ENCODE measurements at places on chromosomes 6 and 20.

DNA sequence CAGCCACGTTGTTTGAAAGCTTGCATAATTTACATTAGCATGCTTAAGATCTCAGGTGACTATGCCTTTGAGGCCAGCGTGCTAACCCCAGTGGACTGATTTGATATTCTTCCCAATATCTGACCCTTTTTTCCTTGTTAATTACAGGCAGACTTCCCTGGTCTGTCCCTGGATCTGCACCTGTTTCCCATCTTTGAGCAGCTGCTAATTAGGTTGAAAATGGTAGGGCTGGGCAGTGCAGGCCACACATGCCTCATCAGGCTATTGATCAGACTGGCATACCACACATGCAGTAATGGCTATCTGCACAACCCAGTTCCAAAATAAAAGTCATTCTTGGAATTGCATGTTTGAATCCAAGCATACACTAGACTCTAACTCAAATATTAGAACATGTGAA is 164.3 kb upstream of the TFAP2D start:
- no peak for DNase-seq

DNA sequence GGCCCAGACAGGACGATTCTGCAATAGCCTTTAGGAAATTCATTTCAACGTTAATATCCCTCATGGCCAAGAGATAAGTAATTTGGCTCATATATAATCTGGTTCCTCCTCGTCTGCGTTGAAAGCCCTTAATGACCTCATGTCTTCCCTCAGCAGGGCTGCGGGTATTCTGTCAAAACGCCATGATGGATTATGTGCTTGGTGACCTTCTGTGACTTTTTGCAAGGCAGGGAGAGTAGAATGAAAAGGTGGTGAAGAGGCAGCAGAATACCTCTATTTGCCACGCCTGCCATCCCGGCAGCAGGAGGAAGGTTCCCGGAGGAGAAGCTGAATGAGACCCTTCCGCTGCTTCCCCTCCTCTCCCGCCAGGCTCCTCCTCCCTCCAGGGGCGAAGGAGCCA is 41.1 kb upstream of the SPACA1 start:
- no peak for DNase-seq

- DNase-seq, result no peak
Measured at GRCh38 chr6:25706314-25707014, 48.1 kb upstream of the SLC17A4 start.

DNA sequence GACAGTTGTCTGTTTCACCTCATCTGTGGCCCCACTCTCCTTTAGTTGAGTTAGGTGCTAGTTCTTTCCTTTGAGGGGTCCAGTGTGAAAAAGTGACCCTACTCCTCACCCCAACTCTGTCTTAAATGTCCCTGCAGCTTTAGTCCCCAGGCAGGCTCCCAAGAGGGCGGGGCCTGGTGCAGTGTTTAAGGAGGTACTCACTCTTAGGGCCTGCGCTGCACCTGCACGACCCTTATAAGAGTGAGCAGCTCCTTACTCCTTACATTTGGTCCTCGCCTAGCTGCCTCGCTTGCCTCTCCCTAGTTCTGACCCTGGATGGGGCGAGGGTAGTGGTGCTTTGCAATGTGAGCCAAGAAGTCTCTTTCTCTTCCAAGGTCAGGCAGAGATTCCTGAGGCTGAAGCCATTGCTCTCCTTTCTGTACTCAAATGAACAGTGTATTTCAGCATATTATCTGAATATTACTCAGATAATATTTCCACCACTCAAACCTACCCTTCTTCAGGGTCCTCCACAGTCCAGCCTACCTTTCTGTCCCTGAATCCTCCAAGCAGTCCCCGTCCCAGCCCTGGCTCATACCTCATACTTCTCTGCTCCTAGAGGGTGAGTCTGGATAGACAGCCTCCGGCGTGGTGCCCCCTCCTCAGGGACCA is 11.9 kb upstream of the VEGFA start:
- DNase-seq, result no peak

DNA sequence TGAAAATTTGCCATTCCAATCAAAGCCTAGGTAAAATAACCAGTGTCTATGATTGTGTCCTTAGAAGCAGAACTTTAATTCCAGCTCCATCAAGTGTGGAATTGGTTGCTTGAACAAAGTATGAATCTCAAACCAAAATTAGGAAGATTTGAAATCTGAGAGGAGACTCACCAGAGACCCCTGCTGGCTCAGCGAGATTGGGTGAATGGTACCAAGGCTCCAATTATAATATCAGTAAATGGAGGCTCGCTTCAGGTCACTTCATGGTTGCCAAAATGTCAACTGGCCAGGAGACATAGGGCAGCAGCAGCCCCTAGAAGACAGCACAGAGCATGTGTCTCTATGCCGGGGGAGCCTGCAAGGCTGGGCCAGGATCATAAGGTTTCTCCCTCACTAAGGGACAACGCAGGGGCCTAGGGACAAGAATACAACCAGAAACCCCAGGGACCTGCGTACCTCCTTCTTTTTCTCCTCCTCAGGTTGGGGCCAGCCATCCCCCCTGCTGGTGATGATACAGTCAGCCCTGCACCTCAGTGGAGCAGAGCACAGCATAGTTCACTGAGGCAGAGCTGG is 14.0 kb downstream of the RBL1 start:
- no peak for DNase-seq

GRCh38 chr6:38579010-38579628 is 60.6 kb downstream of the BTBD9 start:
- DNase-seq, result no peak

DNA sequence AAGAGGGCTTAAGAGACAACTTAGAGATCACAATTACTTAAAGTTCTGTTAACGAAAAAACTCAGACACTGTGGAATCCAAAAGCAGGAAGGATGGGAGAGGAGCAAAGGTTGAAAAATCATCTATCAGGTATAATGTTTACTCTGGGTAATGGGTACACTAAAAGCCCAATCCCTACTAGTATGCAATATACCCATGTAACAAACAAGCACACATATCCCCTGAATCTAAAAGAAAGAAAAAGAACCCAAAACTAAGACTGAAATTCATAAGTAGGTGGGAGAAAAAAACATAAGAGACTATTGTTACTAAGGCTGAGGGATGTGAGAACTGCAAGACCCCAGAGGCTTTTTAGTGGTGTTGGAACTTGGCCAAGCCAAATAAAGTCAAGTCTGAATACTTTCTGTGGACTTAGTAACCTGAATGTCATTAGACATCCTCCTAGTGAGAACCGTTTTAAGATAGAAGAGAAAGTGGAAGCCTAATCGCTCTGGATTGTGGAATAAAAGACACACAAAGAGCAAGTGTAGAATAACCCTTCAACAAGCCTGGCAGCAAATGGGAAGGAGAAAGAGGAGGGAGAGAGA is 189.4 kb upstream of the RNF217 start:
- no peak for DNase-seq

DNA sequence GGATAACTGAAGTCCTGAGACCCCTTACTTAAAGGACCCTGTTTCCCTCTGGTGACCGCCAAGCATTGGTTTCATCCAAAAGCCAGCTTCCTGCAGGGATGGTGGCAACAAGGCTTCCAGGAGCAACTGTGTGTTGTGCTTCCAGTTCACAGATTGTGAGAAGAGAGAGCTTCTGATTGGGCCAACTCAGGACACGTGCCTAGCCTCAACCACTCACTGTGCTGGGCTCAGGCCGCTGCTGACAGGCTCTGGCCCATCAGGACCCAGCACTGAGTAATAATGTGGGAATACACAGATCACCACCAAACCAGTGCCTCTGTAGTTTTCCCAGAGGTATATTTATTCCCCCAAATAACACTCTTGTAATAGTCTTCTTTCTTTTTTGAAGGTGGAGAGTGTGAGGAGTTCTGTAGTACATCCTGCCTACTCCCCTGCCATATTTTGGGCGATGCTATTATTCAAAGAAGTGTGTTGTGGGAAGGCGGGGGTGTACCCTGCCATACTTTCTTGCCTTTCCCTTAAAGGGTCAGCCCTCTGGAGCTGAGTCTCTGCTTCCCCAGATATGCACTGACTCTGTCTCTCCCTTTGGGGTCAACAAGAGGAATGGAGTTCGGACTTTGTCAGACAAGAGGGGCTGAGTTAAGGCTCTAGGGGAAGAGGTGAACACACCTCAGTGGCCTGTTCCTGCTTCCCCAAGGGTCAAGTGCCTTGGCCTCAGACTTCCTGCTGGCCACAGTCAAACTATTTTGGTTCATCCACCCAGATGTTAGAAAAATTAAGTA is 23.2 kb downstream of the PPP1R16B start:
- DNase-seq, result no peak

DNA sequence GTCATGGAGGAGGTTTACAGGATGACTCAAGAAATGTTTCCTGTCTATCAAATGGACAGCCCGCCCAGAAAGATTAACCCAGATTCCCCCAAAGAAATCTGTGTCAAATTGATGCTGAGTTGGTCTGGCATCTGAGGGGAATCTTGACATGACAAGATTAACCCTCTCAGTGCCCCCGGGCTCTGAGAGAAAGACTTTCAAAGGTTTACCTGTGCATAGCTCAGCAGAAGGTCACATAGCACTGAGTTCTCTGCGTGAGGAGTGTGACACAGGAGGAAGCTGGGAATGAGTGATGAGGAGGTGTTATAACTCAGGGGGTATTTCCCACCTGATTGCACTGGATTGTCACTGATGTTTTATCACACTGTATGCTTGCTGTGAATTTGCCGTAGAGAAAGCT is 601.2 kb downstream of the DHX35 start:
- DNase-seq, result no peak

DNA sequence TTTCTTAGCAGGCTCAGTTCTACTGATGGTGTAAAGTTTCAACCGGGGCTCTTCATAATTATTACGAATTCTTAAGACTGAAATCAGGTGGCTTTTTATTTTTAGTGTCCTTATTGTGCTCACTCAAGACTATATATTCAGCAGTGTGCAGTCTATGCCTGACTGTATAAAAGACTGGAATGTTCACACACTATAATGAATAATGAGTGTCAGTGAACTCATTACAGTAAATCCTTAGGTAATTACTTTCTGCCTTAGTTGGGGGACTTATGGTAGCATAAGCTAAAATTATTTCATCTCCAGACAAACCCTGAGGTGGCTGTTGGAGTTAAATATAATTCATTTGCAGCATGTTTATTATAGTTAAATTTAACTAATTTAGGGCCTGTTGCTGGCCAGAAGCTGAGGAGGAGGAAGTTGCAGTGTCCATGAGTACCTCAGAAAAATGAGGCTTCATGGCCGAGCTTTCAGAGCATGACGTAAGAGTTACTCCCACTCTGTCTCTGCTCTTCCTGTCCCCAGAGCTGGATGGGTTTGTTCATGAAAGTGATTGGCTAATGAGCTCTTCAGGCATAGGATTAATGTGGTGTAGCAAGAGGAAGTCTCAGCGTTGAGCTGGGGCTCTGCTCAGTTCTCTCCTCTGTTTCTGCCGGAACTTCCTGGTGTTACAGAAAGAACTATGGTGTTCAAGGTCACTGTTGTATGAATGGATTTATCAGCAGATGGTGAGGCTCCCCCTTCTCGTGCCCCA is 335.7 kb downstream of the NRN1 start:
- DNase-seq, result no peak

DNA sequence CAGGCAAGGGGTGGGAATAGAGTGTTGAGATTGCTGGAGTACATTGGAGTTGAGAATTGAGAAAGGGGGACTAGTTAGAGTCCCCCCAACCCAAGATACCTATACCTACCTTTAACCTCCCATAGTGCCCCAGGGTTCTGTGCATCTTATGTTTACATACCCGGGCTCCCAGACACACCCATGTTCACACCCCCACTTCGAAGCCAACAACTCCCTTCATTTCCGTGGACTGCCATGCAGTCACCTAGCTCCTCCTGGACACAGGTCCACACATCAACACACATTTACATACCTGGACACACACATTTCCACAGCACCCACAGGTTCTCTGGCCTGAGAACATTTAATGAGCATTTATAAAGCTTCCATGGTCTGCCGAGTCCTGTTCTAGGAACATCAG is 5.1 kb downstream of the TMEM63B start:
- no peak for DNase-seq

- no peak for DNase-seq
Measured at GRCh38 chr6:82910395-82910794, 155.2 kb downstream of the UBE3D start.

- DNase-seq, result no peak
Measured at GRCh38 chr6:101878554-101879276, 485.2 kb downstream of the GRIK2 start.

- DNase-seq, result no peak
Measured at GRCh38 chr20:6811262-6812035, 44.0 kb downstream of the BMP2 start.

GRCh38 chr6:57130661-57131177 is 40.7 kb downstream of the ZNF451 start:
- no peak for DNase-seq

DNA sequence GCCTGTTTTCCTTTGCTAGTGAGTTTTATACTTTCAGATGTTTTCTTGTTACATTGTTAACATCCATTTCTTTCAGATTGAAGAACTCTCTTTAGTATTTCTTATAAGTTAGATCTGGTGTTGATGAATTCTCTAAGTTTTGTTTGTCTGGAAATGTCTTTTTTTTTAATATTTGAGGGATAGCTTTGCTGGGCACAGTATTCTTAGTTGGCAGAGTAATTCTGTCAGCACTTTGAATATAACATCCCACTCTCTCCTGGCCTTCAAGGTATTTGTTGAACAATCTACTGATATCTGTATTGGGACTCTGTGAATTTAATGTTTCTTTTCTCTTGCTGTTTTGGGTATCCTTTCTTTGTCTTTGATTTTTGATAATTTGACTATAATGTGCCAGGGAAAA is 79.4 kb upstream of the UST start:
- no peak for DNase-seq

DNA sequence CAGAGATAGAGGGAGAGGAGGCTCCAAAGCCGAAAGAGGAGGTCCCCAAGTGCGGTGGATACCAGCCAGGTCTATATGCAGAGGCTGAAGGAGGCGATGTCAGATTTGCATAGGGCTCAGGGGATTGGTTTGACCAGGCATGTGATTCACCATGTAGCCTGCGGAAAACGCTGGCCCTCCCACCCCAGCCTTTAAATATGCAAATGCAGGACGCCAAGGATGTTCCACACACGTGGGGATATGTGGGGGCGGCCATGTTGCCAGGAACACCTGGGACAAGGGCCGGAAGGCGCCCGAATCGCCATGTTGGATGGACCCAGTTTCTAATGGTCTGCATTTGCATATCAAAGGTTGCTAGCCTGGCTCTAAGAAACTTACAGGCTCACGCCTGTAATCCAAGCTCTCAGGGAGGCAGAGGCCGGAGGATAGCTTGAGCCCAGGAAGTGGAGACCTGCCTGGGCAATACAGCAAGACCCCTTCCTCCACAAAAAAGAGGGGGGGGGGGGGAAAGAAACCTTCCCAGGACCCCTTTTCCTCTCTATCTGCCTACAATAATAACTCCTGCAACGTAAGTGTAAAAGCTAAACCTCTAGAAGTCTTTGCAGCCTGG is 110.5 kb downstream of the TULP4 start:
- no peak for DNase-seq

GRCh38 chr6:158586652-158587051 is 26.8 kb downstream of the TMEM181 start:
- DNase-seq, result no peak

All from D721Med (cell line).